ENCODE measurements at places on chromosomes 16 and 17. TPM values are rescaled to one million over a fixed set of nuclear protein-coding genes. Genes with fewer than 3 reads are reported as not detected.

CD300A gene
- total RNA-seq, result 0.05 TPM

PPY gene
- total RNA-seq, result not detected

DNA sequence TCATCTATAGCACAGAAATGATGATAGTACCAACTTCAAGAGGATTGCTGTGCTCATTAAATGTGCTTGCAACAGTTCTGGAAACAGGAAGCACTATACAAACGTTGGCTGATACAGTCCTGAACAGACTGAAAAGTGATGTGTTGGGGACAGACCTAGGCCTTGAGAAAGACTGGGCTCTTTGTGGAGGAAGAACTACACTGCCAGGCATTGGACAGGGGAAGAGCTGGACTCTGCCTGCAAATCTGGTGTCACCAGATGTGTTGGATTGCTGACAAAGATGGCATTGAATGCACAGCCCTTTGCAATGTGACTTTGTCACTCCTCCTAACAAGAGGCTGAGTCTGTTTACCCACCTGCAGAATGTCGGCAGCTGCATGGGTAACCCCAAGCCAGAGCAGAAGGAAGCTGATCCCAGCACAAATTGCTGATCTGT is 12.4 kb upstream of the ST6GALNAC2 start:
- DNase-seq, result no peak

GRCh38 chr16:79265701-79266100 is 334.8 kb downstream of the MAF start:
- no peak for DNase-seq

ZFP3 gene
- 1.6 TPM for total RNA-seq
